ENCODE measurements at places on chromosomes 12 and 14.

DNA sequence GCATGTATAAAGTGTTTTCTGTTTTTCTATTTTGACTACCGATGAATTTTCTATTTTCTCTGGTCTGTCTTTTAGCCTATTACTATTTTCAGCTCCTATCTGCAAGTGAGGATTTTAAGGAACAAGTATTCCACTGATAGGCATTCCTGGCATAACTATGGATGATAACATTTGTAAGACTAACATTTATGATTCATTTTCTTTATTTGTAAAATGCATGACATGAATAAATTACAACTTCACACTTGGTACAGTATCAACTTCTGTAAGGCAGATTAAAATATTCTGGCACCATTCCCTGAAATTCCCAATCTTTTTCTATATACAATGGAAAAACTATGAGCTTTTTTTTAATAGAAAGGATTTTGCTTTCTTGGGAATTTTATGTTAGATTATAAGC lies 121.0 kb upstream of the GARIN2 start:
- DNase-seq: no peak

GRCh38 chr14:99254328-99255009 lies 17.5 kb downstream of the BCL11B start:
- DNase-seq: no peak

DNA sequence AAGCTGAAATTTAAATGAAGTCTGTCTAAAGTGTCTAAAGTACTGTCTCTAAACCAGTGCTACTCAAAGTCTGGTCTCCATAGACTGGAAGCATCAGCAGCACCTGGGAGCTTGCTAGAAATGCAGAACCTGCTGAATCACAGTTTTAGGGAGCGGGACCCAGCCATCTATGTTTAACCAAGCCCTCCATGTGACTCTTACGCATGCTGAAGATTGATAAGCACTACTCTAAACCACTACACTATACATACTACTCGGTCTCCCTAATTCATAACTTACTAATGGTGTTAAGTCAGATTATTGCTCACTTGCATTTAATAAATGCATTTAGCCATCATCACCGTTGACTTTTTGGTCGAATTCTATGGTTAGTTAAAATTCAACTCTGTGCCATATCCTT lies 88.8 kb downstream of the SLC25A21 start:
- DNase-seq: no peak

- no peak for DNase-seq
These were observed 37.0 kb downstream of the LIMA1 start for GRCh38 chr12:50246197-50246865.

DNA sequence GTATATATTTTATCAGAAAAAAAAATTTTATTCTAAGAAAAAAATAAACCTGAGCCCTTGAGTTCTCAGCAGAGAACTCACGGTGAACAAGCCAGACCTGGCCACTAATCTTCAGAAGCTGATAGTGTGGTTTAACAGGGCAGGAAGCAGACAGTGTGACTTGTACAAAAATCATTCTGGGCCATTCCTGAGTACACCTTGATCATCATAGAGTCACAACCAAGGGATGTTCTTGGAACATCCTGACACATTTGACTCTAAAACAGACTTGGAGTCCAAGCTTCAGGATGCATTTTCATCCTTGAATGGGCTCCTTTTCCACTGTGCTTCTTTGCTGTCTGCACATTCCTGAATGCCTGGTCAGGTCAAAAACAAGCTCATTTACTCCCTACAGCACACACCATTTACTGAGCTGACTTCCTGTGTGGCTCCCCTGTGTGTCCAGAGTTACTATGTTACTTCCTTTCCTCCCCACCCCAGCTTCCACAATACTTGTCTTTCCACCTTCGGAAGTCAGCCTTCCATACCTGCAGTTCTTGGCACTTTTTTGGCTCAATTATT lies 112.0 kb downstream of the ANO6 start:
- no peak for DNase-seq

- no peak for DNase-seq
These were observed 47.3 kb upstream of the LRIG3 start for GRCh38 chr12:58967561-58967960.

DNA sequence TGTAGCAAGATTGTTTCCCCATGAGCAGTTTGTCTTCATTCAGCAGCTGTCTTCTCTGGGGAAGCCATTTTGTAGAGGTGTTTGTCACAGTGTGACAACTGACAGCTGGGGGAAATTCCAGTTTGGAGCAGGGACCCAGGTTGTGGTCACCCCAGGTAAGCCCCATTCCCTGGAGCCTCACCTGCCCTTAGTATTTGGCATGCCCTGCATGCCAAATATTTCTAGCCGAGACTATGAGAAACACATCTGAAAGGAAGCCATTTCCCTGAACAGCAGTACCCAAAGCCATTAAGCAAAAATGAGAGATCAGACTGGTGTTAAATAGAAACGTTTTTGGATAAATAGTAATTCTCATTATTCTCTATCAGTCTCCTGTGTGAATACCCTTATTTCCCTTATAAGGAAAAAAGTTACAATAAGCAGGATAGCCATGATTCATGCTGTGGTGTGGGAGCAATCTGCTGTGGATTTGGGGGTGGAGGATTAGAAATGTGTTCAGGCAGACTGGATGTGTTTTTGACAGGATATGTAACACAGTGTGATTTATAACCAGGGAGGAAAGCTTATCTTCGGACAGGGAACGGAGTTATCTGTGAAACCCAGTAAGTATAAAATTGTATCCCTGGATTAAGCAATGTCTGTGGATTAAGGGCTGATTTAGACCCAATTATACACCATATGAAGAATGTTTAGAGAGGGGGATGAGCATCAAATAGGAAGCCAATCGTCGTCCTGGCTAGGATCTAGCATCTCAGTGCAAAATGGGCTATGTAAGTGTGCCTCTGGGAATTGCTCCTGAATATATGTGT lies 68.9 kb downstream of the DAD1 start:
- DNase-seq: no peak

DNA sequence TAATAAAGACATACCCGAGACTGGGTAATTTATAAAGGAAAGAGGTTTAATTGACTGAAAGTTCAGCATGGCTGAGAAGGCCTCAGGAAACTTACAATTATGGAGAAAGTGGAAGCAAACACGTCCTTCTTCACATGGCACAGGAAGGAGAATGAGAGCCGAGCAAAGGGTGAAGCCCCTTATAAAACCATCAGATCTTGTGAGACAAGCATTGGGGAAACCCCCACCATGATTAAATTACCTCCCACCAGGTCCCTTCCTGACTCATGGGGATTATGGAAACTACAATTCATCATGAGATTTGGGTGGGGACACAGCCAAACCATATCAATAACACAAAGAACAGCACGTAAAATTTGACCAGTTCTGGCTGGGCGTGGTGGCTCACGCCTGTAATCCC lies 85.6 kb upstream of the ATF7IP start:
- no peak for DNase-seq

- DNase-seq: no peak
These were observed 86.1 kb downstream of the SYNE2 start for GRCh38 chr14:63939006-63939270.

- no peak for DNase-seq
These were observed 68.8 kb downstream of the RNFT2 start for GRCh38 chr12:116806845-116807440.

- DNase-seq: no peak
These were observed 390.0 kb downstream of the EGLN3 start for GRCh38 chr14:33560718-33561431.

DNA sequence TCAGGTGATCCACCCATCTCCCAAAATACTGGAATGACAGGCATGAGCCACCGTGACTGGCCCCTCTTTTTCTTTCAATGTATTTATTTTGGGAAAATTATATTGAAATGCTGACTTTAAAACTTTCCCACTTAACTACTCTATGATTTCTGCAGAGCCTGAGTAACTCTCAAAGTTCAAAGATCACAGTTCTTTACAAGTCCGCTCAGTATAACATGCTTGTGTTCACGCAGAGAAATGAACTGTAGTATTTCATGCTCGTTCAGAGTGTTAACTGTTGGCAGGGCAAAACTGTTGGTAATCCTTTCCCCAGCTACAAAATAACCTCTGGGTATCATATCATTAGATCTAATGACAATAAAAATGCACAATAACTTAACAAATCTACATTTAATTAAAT lies 50.7 kb upstream of the ADAMTS20 start:
- no peak for DNase-seq

GRCh38 chr12:53151039-53151438 lies 29.5 kb upstream of the ZNF740 start:
- no peak for DNase-seq

DNA sequence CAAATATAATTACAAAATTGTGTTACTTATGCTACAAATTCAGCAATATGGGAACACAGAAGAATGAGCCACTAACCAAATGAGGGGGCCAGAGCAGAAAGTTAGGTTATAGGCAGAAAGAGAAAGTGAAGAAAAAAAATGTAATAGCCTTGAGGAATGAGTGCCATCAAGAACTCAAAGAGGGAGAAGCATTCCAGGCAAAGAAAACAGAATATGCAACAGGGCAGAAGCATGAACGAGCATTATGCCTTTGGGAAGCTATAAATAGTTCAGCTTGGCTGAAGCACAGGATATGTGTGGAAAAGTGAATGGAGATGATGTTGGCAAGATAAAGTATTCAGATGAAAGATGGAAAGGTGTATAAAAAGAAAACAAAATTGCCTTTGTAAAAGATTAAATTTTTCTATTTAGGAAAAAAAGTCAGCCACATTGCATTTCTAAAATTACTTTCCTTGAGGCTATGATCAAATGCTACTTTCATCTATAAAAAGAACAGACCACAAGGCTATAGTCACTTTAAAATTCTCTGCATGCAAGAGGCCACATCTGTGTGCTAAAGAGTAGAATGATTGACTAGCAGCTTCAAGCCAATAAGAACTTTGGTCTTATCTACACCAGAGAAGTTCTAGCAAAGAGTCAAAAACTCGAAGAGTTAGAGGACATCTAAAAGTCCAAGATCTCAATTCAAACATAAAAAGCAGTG lies 193.6 kb upstream of the GARIN6 start:
- DNase-seq: no peak

GRCh38 chr12:19489168-19489567 lies 49.9 kb downstream of the AEBP2 start:
- DNase-seq: no peak

- no peak for DNase-seq
These were observed 1.2 kb downstream of the DDIT3 start for GRCh38 chr12:57518920-57519795.

DNA sequence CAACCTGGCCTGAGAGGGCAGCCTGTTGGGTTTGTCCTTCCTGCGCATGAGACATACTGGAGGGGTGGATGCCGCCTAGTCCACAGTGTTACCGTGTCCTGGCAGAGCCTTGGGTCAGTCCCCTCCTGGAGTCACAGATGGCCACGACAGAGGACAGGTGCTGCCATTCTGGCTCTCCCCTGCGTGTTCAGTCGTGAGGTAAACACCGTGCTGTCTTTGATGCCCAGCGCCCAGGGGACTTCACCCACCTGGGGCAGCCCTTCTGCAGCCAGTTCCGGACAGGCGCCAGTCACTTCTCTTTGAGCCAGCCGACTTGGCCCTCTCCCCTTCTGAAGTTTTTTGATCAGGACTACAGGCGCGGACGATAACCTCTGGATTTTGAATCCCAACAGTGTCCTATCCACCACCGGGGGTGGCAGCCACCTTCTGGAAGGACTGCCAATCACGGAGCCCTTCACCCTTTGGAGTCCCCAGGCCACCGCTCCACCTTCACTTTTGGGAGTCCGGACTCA lies 933.0 kb downstream of the DIO2 start:
- DNase-seq: no peak

DNA sequence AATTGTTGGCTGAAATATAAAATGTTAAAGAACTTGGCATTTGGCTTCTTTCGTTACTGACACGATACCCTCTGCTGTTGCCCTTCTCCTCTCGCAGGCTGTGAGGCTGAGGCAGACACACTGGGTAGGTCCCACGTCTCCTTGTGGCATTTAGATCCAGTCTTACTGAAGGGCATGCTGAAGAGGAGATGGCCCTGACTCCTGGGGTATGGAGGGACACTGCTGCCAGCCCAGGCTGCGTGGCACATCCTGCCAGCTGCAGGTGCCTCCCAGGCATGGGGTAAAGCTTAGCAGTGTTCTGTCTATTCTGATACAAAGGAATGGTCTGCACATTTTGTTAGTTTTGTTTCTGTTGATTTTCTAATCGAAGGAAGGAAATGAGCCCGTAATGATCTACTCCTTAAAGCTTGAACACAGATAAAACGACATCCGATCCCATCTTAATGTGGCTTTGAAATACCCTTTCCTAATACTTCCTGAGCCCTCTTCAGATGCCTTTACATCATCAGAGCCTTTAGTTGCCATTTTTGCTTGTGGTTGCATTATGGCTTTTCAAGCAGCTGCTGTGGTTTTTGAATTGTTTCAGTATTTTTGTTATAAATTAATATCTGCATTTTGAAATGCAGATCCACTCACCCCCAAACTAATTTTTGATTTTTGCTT lies 61.1 kb downstream of the WDR20 start:
- DNase-seq: no peak

DNA sequence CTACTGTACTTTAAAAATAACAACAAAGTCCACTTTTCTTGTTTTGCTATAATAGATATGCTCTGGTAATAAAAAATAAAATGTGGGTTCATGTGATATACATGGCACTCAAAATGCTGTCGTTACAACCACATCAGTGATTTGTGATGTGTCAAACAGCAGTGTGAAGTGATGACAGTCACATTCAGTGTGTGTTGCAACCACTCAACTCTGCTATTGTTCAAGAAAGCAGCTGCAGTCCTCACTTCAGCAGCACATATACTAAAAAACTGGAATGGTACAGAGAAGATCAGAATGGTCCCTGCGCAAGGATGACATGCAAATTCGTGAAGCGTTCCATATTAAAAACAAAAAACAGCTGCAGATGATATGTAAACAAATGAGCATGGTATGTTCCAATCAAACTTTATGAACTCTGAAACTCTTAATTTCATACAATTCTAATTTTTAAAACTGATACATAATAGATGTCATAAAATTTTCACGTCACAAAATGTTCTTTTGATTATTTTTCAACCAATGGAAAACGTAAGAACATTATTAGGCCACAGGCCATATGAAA lies 6.7 kb downstream of the TRMT5 start:
- DNase-seq: no peak

- no peak for DNase-seq
These were observed 12.3 kb downstream of the CCDC91 start for GRCh38 chr12:28202374-28203130.

GRCh38 chr14:38302966-38303365 lies 47.1 kb upstream of the CLEC14A start:
- DNase-seq: no peak

GRCh38 chr12:57430112-57430930 lies 522 bp downstream of the R3HDM2 start:
- DNase-seq: no peak

GRCh38 chr12:69039911-69040310 lies 106.9 kb upstream of the CPM start:
- no peak for DNase-seq
